ENCODE measurements at places on chromosomes 2 and 18. TPM values are rescaled to one million over a fixed set of nuclear protein-coding genes. Genes with fewer than 3 reads are reported as not detected.

- DNase-seq = no peak
Observed at GRCh38 chr2:20723543-20723942, 56.6 kb downstream of the GDF7 start.

DNA sequence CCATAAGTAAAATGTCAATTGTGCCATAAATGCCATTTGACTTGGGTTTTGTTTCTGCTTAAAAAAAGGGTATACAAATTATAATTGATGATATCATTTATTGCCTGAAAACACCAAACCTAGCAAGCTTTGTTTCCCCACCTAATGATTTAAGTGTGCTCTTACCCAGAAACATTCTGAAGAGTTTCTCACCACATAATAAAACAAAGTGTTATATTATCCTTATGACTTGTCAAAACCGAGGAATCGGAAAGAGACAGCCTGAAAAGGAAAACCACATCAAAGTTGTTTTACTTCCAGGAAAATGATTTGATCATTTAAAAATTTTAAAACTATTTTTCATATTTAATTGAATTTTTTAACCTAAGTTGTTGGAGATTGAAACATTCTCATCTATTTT lies 170.5 kb upstream of the SLC39A10 start:
- peak; percentile 36 for DNase-seq

- DNase-seq = peak; percentile 73
Observed at GRCh38 chr18:9055185-9055584, 47.3 kb upstream of the NDUFV2 start.

Gene CNDP1
- not detected for total RNA-seq
